ENCODE measurements at places on chromosomes 2 and 18. TPM values are rescaled to one million over a fixed set of nuclear protein-coding genes. Genes with fewer than 3 reads are reported as not detected.
A peak's percentile ranks its signal among the peaks of the same experiment; 100 is the strongest.

DNA sequence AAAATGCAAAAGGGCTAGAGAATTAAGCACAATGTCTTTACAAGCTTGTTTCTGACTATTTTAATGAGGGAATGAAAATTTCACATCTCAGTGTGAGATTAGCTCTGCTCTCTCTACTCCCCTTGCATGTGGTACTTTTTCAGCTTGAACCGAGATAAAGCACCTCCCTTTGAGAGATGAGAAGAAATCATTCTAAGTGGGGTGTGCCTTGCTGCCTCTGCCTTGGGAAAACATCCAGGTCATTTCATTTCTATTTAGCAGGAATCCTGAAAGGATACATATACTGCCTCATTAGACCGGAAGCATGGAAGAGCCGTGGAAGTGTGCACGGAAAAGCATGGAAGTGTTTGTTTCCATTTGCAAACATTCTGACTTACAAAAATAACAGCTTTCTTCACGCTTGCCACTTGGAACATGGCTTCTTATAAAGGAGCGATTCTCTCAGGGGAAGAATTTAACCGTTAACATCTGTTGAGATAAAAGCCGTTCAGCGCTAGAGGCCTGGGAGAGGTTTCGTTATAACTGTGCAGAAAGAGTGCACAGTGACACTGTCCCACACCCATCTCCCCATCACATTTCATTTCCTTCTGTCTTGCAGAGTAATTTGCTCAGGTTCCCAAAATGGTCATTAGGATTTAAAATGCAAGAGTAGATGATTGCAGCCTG lies 16.7 kb downstream of the NOSTRIN start:
- DNase-seq: no peak

GRCh38 chr2:206289391-206289790 lies 14.9 kb downstream of the ZDBF2 start:
- no peak for DNase-seq

GRCh38 chr2:211070547-211070946 lies 514.1 kb downstream of the CPS1 start:
- no peak for DNase-seq

DNA sequence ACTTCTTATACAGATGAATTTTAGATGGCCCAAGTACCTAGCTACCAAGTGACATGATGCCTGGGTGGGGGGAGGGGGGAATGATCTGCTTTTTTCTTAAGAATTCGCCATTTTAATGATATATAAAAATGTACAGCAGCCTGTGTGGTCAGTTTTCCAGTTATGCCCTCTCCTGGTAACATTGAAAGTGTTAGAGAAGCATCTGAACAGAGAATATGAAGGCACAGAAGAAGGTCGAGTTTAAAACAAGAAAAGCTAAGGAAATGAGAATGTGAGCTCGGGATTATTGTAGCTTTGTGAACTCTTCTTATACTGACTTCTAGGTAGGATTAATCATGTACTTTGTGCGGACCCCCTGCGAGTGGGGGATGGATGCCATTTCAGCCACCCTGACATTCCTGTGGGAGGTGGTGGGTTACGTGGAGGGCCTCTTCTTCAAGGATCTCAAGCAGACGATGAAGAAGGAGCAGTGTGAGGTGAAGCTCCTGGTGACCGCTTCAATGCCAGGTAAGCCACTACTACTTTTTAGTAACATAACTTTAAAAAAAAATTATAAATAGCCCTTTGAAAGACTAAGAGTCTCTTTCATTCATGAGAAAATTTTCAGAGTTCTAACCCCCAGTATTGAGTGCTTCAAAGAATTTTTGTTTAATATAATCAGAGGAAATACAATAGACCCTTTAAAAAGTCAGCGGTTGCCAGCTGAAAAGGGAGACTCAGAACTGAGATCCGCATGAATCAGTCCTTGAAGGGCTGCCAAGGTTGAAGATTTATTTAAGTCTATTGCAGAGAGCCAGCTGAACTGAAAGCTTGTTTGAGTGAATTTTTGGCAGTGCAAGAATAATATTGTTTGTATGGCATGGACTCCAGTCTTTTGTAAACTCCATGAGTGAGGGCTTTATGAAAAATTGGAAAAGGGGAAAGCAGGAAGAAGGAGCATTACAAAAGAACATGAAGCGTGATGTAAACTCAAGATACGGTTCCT lies 68.6 kb upstream of the RPE start:
- no peak for DNase-seq

DNA sequence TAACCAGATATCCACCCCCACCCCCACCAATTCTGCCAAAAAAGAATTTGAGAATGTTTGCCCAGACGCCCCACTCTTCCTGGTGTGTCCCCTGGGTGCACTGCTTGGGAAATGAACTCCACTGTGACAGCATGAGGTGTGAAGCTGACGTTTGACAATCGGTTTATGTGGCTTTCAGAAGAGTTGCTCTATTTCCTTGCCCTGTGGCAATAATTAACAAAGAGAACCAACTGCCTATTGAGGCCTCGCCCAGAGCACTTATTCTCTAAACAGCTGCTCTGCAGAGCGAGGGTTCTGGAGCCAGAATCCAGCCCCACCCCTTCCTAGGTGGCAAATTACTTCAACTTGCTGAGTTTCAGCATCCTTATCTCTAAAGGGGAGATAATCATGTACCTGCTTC lies 115.8 kb upstream of the SIX3 start:
- DNase-seq: no peak

GRCh38 chr2:41741951-41742595 lies 305.7 kb upstream of the PKDCC start:
- no peak for DNase-seq

DNA sequence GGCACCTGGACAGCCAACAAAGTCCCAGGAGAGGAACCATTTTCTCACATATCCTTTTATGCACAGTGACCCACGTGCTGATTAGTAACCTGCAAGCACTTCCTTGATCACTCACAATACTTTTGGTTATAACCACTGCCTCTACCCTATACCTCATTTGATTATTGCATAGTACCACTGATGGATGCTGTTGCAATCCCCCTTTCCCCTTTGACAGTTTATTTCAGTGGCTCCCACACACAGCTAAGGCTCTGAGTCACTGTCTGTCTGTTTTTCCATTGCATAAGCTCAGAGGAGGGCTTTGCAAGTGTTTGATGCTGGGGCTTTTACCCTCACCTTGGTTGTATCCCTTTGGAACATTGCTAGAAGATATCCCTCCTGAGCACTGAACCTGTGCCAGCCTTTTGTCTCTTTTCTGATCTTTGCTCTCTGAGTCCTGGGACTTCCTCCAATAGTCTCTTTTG lies 101.7 kb upstream of the RBBP8 start:
- no peak for DNase-seq

GRCh38 chr2:41602341-41602740 lies 445.5 kb upstream of the PKDCC start:
- no peak for DNase-seq

DNA sequence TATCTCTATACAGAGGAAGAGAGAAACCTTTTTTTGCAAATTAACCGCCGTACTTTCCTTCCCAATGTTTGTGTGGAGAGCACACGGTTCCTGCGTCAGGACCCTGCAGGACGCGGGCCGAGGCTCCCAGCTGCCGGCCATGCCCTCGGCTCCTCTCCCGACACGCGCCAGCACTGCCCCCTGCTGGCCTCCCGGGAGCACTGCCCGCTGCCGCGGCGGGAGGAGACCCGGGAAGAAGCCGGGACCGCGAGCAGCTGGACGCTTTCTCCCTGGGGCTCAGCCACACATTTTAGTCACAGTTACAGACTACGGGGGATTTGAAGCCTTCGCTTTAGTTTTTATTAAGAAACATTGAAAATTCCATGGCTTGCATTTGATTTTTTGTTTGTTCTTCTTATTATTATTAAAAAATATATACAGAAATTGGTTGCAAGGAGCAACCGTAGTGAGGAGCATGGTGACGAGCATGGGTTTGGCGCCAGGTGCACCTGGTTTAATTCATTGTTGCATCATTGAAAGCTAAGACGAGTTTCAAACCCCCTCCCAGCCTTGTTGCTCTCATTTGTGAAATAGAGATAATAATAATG lies 401.2 kb downstream of the GALR1 start:
- DNase-seq: peak; percentile 39

Gene MOGAT1
- total RNA-seq: not detected

Gene GRB14
- not detected for total RNA-seq

Gene EGR4
- total RNA-seq: not detected

Gene CNDP2
- total RNA-seq: 145 TPM

Gene PROKR1
- total RNA-seq: not detected

Gene LOXHD1
- not detected for total RNA-seq

Gene BOLL
- not detected for total RNA-seq

Gene AMER3
- not detected for total RNA-seq

All from CD4-positive, alpha-beta memory T cell (primary cell).